ENCODE measurements at places on chromosomes 7 and 10.

DNA sequence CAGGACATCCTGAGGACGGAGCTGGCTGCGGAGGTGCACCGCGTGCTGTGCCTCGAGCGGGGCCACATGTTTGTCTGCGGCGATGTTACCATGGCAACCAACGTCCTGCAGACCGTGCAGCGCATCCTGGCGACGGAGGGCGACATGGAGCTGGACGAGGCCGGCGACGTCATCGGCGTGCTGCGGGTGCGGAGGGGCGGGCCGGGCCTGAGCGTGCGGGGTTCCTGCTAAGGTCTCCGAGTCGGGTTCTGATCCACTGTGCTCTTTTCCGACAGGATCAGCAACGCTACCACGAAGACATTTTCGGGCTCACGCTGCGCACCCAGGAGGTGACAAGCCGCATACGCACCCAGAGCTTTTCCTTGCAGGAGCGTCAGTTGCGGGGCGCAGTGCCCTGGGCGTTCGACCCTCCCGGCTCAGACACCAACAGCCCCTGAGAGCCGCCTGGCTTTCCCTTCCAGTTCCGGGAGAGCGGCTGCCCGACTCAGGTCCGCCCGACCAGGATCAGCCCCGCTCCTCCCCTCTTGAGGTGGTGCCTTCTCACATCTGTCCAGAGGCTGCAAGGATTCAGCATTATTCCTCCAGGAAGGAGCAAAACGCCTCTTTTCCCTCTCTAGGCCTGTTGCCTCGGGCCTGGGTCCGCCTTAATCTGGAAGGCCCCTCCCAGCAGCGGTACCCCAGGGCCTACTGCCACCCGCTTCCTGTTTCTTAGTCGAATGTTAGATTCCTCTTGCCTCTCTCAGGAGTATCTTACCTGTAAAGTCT lies 10.4 kb downstream of the ATG9B start:
- peak; percentile 83 for DNase-seq

- no peak for DNase-seq
Measured at GRCh38 chr7:47502240-47502877, 79.6 kb downstream of the TNS3 start.

- no peak for DNase-seq
Measured at GRCh38 chr7:133165529-133165928, 83.6 kb upstream of the CHCHD3 start.

- DNase-seq, result no peak
Measured at GRCh38 chr7:29394321-29394720, 169.3 kb upstream of the PRR15 start.

DNA sequence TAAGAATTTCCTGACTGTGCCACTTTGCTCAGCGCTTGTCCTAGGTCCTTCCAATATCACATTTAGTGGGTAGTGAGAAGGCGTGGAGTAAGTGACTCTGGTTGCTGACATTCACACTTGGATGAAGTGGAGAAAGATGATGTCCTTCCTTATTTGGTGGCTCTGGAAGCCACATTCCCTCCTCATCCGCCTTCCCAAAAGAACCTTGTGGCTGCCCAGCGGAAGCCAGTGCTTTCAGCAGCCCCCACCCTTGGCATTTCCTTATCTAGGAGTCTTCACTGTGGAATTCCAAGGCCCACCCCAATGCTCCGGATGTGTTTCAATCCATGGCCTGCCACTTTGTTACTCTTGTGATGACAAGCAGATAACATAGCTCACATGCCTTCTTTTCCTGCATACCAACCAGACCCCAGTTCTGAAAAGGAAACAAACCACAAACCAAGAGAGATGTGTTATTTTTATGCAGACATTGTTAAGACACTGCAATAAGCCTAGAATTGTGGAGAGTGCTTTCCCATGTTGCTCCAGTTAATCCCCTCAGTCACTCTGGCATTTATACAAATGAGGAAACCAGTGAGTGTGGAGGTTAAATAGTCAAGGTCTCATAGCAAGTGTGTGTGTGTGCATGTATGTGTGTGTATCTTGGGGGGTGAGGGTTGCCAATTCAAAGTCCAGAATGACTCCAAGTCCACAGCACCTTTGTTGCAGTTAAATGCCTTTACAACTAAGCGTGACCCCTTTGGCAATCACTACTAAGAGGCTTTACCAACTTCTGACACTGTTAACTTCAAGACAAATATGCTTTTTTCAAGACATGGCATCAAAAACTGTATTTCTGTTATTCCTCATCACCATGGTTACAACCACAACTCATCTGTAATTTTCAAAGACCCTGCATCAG lies 10.3 kb upstream of the ANKRD1 start:
- DNase-seq, result peak; percentile 79

GRCh38 chr7:30674420-30674819 lies 7.8 kb downstream of the CRHR2 start:
- DNase-seq, result no peak

DNA sequence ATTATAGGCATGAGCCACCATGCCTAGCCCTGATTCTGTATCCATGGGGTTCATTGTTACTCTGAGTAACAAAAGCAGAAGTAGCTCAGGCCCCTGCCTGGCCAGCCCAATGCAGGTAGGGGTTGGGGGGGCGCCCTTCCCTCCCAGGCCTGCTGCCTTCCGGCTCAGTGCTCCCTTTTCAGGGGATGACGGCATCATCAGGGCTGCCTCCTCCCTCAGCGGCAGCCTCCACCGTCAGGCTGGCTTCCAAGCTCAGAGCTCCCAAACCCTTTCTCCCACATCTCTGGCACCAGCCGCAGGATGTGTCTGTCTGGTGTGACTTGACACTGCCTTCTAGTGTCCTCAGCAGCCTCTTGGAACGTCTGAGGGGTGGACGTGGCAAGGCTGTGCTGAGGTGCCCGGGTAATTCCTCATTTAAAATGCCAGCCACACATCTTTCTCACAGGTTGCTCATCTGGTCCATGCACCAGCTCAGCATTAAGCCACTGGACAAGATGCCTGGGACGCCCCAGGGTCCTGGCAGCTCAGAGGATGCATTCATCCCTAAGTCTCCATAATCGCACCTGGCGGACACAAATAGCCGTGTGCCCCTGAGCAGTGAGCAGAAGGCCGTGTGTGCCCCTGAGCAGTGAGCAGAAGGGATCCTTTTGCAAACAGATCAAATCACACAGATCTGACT lies 38.2 kb downstream of the PAPOLB start:
- DNase-seq, result no peak

DNA sequence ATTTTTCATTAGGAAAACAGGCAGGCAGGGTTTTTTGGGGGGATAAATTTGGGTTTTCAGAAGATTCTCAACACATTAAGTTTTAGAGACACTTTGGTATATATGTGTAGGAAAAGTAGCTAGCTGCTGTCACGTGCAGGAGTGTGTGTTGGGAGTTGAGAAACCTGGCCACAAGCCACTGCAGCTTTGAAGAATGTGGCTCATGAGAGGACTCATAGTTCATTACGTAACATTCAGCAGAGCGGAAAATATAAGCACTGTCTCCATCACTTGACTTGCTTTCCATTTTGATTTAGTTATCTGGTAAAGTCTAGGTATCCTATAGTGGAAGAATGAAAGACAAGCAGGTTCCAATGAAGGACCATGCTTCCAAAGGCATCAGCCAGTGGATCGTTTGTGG lies 31.2 kb downstream of the SMNDC1 start:
- peak; percentile 78 for DNase-seq

GRCh38 chr10:50511492-50512213 lies 112.1 kb downstream of the SGMS1 start:
- DNase-seq, result no peak
